ENCODE measurements at places on chromosomes 16 and 17.

- no peak for DNase-seq
These were observed 7.3 kb upstream of the BCAR1 start for GRCh38 chr16:75258807-75259141.

GRCh38 chr16:89658221-89658879, 714 bp downstream of the SPATA33 start:
- no peak for DNase-seq

DNA sequence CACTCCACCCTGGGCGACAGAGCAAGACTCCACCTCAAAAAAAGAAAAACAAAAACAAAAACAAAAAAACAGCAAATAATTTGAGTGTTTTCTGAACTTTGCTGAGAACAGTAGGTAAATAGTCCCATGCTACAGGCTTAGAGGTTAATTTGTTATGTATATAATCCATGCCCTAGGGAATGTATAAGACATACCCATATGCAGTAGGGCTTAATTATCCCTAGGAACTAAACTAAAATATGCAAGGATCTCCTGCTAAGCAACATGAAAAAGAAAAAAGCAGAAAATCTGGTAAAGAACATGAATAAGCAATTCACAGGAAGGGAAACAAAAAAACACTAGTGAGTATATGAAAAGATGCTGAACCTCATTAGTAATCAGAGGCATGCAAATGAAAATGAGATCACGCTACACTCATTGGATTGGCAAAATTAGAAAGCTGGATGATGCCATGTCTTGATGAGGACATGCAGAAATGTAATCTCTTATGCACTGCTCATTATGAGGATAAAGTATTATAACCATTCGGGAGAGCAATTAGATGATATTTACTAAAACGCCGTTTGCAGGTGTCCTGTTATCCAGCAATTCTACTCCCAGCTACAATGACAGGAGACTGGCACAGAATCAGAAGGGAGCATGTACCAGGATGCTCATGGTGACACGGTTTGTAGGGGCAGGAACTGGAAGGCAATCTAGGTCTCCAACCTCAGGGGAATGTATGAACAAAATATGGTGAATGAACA, 5.6 kb downstream of the KCTD13 start:
- DNase-seq = no peak

DNA sequence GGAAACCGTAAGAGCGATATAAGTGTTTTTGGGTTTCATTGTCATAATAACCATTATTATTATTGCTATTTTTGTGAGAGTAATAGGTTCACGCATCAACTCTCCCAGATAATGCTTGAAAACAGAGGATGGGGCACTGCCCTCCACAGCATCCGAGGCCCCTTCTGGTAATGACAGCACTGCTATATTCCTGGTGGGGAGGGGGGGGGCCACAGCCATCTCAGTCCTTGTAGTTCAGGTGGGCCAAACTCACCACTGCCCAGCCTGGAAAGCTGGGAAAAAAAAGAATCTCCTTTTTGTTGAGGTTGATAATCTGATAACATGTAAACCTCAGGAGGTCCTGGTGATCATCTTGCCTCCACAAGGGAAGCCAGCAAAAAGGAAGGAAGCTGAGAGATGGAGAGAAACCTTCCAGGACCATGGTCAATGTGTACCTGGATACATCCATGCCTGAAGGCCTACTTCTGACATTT, 706 bp downstream of the C16orf95 start:
- no peak for DNase-seq

- DNase-seq = no peak
These were observed 29.9 kb downstream of the PIK3R6 start for GRCh38 chr17:8837563-8838075.

GRCh38 chr16:78503602-78504001, 404.1 kb downstream of the WWOX start:
- DNase-seq = peak; percentile 50

- DNase-seq = no peak
These were observed 759 bp downstream of the ELAC2 start for GRCh38 chr17:13016881-13017654.

DNA sequence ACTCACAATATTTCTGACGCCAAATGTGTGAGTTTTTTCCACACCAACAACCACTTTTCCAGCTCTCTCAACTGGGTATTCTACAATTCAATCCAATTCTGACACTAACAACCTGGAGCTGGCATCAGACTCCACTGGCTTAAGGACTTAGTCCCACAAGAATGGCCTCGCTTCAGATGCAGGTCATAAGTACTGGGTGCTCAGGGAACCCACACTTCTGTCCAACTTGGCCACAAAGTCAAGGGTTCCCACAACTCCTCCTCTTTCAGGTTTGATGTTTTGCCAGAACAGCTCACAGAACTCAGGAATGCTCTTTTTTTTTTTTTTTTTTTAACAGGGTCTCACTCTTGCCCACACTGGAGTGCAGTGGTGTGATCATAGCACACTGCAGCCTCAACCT, 56.1 kb upstream of the TMC5 start:
- DNase-seq = no peak

DNA sequence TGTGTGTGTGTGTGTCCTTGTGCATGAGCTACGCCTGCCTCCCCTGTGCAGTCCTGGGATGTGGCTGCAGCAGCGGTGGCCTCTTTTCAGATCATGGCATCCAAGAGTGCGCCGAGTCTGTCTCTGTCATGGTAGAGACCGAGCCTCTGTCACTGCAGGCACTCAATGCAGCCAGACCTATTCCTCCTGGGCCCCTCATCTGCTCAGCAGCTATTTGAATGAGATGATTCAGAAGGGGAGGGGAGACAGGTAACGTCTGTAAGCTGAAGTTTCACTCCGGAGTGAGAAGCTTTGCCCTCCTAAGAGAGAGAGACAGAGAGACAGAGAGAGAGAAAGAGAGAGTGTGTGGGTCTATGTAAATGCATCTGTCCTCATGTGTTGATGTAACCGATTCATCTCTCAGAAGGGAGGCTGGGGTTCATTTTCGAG, 22.5 kb downstream of the STAT5A start:
- DNase-seq = no peak

GRCh38 chr16:9844361-9844760, 337.9 kb downstream of the GRIN2A start:
- no peak for DNase-seq

DNA sequence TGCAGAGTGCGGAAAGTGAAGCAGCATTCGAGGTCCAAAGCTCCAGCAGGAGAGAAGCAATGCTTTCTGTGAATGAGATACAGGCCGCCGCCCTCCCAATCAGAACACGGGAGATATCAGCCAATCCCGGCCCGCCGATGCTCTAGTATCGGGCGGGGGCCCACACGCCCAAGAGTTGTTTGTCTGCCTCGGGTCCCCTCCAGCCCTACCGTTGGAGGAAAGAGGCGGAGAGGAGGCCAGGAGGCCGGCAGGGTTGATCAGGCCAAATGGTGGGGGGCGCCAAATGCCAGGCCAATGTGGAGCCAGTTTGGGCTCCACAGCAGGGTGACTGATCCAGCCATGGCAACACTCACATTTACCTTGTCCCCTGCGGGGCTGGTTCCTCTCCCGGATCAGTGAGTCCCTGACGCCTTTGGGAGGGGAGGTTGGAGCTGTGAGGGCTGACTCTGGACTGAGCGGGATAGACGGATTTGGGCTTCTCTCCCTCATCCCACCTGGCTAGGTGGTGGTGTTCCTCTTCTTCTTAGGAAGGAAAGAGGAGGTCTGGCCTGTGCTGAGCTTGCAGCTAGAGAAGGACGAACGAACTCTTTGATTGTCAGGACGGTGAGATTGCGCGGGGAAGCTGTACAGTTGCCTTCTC, 10.4 kb upstream of the CUEDC1 start:
- no peak for DNase-seq

All from SHP77 (cell line).